Activated CD8-positive, alpha-beta memory T cell treated with anti-CD3 and anti-CD28 coated beads for 36 hours (primary cell): ENCODE measurements at places on chromosomes 12 and 14. TPM values are rescaled to one million over a fixed set of nuclear protein-coding genes. Genes with fewer than 3 reads are reported as not detected.

Gene LRP10
- total RNA-seq, result 28.5 TPM

Gene DBX2
- not detected for total RNA-seq

Gene KRT1
- not detected for total RNA-seq

Gene TMTC2
- total RNA-seq, result 1.9 TPM

Gene GPR132
- 42.8 TPM for total RNA-seq

Gene GARIN6
- not detected for total RNA-seq

Gene CCDC85C
- total RNA-seq, result 5.5 TPM

Gene PLXNC1
- 4.0 TPM for total RNA-seq

Gene RDH12
- not detected for total RNA-seq

Gene IL31
- 3.4 TPM for total RNA-seq

Gene CNTN1
- total RNA-seq, result not detected
